Retina (tissue), 1 donor: ENCODE measurements at places on chromosomes 4 and X.

- no peak for DNase-seq
Measured at GRCh38 chr4:75512386-75513211, 1.6 kb downstream of the RCHY1 start.

- no peak for DNase-seq
Measured at GRCh38 chr4:185924458-185925044, 112.6 kb upstream of the SORBS2 start.

- no peak for DNase-seq
Measured at GRCh38 chr4:115165503-115165902, 52.1 kb upstream of the NDST4 start.

DNA sequence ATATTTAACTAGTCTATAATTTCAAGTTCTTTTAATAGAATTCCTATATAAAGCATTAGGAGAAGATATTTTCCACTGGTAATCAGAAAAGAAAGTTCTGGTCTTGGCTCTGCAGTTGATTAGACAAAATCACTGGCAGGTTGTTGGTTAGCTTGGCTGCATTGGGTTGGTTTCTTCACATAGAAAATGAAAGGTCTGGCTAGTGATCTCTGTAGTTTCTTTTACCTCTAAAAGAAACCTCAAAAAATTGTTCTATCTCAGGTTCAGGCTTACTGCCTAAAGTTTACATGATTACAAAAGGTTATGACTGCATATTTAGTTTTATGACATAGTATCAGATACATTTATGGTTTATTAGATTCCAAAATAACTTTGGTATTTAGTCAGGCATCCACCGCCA, 95.8 kb upstream of the NAP1L5 start:
- DNase-seq: no peak

DNA sequence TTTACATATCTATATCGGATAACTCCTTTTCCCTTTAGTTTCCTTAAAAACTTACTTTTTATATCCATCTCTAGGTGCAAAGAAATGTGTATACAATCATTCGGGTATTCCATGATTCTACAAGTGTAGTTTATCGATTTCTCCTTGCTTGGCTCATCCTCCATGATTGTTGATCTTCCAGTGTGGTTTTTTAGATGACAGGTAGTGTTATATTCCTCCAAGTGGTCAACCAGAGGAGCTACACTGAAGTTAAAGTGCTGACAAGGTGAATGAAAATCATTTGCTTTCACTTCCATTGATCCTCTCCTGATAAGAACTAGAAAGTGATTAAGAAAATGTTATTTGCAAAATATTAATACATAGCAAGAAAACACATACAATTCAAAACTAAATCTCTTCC, 38.5 kb downstream of the TMEM156 start:
- DNase-seq: no peak

- no peak for DNase-seq
Measured at GRCh38 chrX:132999209-132999608, 40.8 kb upstream of the HS6ST2 start.

DNA sequence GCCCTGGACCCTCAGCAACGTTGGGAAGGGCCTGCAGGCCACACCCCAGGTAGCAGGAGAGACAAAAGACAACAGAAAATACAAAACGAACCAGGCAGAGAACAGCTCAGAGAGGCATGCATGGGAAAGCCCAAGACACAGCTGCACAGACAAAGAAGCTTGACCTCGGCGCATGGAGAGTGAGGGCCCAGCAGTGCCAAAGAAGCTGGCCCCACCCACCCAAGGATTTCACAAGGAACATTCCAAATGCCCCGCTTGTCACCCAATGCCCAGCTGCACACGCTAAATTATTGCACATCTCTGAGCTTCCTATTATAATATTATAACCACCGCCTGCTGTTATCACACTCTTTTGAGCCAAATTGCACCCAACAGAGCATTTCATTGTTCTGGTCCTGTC, 147.7 kb upstream of the TBL1X start:
- no peak for DNase-seq

- DNase-seq: peak; percentile 66
Measured at GRCh38 chrX:54495814-54496516, at the start of gene FGD1. Gene FGD1 (minus strand): TSS chrX:54496234. CDS start chrX:54495432, 802 bp downstream.

DNA sequence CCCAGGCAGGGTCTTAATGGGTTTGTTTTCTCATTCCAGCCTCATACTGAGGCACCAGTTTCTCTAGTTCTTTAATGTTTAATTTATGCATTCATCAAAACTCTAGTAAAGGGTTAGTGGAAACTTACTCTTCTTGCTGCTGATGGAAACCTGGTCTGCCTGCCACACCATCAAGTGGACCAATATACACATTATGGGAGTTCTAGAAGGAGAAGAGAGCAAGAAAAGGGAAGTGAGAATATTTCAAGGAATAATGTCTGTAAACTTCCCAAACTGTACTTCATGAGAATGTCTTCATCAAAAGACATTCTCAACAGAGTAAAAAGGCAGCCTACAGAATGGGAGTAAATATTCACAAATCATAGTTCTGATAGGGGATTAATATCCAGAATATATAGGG, 20.9 kb upstream of the DHX15 start:
- DNase-seq: no peak

GRCh38 chr4:108590776-108591175, 29.6 kb upstream of the RPL34 start:
- no peak for DNase-seq

DNA sequence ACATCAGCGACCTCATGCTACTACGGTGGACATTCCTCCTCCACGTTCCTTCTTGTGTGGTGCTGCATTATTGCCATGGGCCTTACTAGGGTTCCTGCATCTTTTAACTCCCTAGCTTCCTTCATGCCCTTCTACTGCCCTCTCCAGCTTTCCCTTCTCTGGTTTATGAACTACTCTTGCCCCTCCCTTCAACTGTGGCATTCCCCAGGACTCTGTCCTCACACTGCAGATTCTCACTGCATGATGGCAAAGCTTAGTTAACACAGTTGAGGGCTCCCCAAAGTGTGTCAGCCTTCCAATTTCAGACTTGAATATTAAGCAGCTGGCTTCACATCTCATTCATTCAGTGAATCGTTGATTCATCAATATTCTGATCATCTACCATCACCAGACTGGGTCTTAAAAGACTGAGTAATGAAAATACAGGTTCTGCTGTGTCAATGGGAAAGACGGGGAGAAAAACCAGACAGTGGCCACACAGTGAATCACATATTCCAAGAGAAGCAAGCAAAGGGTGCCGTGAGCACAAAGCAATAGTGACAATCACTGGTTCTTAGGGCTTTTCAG, 53.0 kb downstream of the ZFX start:
- no peak for DNase-seq

GRCh38 chr4:177483271-177483670, 41.0 kb upstream of the AGA start:
- no peak for DNase-seq

DNA sequence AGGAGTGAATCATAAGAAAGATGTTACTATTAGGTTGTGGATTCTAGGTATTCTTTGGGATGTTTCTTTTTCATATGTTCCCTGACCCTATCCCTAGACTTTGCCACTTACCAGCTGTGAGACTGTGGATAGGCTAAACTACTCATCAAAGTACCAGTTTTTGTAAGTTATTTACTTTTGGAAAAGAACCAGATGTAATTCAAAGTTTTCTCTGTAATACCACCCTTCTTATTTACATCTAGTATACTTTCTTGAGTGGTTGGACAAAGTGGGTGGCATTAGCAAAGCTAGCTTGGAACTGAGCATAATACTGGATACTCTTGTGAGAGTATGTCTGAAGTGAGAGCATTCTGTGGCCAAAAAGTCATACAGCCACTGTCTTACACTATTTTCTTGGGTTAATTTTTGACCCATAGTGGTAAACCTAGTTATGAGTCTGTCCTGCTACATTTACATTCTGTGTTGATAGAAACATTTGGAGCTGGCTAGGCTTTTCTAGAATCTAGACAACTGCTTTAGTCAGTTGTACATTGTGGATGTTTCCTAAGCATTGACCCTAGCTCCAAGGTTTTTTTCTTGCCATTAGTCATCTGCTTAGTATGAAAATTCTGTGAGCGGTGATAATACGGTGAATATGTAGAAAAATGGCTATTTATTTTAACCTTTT, 41.7 kb downstream of the KDM6A start:
- DNase-seq: no peak

- no peak for DNase-seq
Measured at GRCh38 chr4:187480146-187481145, 515.1 kb upstream of the ZFP42 start.

DNA sequence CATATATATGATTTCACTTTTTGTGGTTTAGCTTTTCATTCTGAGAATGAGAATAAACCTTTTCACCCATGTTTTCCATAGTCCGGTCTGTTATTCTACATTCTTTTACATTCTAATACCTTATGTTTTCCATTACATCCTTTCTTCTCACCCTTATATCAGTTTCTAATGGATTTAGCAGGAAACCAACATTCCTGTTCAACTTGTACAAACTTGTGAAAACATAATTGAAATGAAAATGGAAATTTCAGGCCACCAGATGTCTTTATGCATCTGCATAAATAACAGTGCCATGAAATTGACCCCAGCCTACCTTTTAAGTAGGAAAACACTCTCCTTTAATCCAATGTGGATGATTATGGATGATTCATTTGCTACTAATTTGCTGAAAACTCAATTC, 494.8 kb upstream of the ZFP42 start:
- no peak for DNase-seq

DNA sequence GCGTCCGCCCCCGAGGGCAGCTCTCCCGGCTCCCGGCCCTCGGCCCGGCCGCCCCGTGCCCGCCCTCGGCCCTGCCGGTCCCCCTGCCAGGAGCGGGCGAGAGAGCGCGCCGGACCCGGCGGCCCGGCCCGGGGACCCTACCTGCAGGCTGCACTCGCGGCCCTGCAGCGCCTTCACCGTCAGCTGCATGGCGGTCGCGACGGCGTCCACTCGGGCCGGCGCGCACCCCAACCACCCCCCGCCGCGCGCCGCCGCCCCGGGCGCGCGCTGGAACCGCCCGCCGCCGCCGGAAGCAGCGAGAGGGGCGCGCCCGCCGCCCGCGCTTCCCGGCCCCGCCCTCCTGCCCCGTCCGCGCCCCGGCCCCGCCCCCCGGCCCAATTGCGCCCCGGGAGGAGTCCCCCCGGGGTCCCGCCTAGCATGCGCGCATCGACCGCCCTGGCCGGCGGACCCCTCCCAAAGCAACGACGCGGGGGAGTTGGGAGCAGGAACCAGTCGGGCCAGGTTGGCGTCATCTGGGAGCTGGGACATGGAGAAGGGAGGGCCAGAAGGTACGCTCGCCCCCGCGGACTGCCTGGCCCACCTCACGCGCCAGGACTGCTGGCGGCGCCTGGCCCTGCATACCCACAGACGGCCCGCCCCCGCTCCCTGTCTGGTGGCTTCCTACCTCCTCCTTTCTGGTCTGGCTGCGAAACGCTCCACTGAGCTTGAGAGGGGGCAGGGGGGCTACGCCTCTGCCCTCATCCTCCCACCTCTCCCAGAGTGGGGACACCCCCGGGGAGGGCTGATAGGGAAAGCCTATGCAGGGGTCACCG, at the start of gene UBL4A:
TSS of gene UBL4A (minus strand) at position 220 of the 812 bp plus-strand sequence. CDS start at position 189, 31 bp downstream.
- DNase-seq: peak; percentile 69

DNA sequence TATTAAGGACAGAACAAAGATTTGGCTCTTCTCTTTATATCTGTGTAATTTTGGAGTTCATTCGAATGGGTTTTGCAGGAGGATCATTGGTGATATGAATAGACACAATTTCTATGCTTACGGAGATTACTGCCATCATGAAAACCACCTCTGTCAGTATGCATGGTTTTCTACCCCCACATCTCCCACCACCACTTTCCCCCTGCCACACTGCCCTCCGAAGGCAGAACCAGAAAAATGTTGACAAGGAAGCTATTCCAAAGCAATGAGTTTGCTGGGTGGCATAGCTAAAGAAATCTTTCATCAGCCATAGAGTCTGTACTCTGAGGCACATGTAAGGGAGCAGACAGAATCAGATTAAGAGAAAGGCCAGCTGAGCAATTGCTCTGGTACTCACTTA, 567.3 kb upstream of the ACTRT1 start:
- DNase-seq: no peak

GRCh38 chrX:2387614-2388239, 113.0 kb downstream of the DHRSX start:
- DNase-seq: no peak

GRCh38 chrX:102339312-102340298, 92.6 kb downstream of the NXF2 start:
- no peak for DNase-seq

- DNase-seq: no peak
Measured at GRCh38 chr4:83272900-83273299, 11.7 kb downstream of the COQ2 start.

GRCh38 chr4:144355811-144356757, 215.6 kb upstream of the GYPA start:
- DNase-seq: peak; percentile 70

DNA sequence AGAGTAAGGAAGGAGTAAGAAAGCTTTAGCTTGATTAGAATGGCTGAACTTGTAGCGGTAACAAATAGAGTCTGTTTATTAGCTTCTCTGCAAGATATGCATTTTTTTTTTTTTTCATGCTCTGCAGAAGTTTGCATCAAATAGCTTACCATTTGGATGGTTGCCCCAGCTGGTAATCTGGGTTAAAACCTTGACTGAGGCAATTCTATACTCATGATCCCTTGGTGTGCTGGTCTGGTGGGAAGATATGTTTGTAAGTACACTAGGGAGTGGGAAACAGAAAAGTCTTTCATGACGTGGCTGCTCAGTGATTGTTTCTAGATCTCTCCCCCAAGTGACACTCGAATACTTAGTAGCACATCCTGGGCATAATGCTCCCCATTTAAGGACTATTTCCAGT, 32.1 kb downstream of the SEPTIN11 start:
- DNase-seq: no peak

DNA sequence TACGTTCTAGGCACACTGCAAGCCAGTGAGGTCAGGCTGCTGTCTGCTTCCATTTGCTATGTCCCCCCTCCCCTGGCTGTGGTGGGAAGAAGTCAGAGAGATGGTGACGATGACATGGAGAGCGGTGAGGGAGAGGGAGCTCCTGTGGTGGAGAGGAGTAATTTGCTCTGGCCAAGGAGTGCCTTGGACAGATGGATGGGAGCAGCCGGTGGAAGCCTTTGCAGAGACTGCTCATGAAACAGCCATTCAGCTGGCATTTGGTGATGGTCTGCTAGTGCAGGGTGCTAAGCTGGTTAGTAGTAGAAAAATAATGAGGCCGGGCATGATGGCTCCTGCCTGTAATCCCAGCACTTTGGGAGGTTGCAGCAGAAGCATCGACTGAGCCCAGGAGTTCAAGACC, 124.1 kb downstream of the FHDC1 start:
- no peak for DNase-seq

DNA sequence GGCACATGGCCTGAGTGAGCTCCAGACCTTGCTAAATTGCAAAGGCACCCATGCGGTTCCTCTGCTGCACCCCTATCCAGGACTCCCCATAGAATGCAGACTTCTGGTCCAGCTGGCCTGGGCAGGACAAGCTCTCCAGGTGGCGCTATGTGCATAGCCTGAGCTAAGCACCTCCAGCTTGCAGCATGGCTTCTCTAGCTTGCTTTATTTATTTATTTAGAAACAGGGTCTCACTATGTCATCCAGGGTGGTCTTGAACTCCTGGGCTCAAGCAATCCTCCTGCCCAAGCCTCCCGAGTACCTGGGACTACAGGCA, 5.5 kb upstream of the WFS1 start:
- peak; percentile 31 for DNase-seq

GRCh38 chr4:36273276-36273675, 8.1 kb upstream of the DTHD1 start:
- no peak for DNase-seq

- no peak for DNase-seq
Measured at GRCh38 chr4:65508168-65508567, 162.1 kb downstream of the EPHA5 start.
